ENCODE measurements at places on chromosomes 1 and 21.

- no peak for DNase-seq
These were observed 92.4 kb upstream of the PGBD5 start for GRCh38 chr1:230518511-230518910.

DNA sequence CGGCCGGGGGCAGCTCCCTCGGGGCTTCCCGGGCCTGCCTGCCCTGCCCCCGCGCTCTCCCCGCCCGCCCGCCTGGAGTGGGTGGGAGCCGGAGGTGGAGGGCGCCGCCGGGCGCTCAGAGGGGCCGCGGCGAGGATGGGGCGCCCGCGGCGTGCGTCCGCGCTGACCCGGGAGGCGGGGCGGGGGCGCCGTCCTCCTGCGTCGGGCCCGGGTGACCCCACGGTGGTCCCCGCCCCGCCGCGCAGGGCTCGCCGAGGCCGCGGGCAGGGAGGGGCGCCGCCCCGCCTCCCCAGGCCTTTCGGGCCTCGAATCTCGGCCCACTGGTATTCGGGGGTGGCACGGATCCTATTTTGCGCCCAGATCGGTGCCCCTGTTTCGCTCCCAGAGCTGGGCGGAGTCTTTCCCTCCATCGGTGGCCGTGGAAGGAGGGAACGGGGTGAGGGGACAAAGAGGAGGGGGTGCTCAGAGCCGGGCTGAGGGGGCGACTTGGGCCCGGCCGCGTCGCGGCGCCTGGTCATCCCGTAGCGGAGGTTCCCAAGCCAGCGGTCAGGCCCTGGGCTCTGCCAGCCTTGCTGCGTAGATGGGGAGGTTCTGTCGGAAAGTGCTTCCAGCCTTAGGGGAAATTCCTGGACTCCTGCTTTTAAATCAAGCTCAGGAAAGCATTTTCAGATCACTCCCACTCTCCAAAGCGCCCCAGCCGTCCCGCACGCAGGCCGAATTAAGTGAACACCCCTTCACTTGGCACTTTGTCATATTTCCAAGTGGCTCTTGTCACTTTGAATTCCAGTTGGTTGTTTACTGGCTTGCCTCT is 545 bp downstream of the PATJ start:
- DNase-seq = peak; percentile 6

DNA sequence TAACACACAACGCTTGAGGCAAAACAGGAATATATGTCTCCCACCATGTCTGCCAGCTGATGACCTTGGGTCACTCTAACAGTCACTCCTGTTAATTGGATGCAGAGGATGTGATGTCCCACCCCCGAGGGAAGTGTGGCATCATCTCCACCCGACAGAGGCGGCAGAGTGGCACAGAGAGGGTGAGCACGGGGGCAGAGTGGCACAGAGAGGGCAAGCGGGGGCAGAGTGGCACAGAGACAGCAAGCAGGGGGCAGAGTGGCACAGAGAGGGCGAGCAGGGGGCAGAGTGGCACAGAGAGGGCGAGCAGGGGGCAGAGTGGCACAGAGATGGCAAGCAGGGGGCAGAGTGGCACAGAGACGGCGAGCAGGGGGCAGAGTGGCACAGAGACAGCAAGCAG is 44.3 kb downstream of the DISP3 start:
- no peak for DNase-seq

GRCh38 chr1:10799726-10800125 is 3.3 kb upstream of the CASZ1 start:
- no peak for DNase-seq

DNA sequence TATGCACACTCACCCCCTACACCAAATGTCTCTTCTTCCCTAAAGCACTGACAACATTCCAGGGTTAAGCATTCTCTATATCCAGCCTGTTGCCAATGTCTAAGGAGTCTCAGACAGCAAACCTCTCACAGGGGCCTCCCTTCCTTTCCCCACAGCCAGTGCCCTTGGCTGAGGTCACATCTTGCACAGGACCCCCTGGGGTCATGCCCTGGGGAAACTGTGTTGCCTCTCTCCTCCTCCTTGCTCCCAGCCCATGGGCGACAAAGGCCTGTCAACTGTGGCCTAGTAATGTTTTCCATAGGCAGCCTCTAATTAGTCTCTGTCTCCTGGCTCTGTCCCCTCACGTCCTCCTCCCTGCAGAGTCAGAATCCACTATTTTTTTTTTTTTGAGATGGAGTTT is 54.6 kb downstream of the NENF start:
- no peak for DNase-seq

- DNase-seq = no peak
These were observed 13.0 kb upstream of the MMEL1 start for GRCh38 chr1:2645776-2646175.

DNA sequence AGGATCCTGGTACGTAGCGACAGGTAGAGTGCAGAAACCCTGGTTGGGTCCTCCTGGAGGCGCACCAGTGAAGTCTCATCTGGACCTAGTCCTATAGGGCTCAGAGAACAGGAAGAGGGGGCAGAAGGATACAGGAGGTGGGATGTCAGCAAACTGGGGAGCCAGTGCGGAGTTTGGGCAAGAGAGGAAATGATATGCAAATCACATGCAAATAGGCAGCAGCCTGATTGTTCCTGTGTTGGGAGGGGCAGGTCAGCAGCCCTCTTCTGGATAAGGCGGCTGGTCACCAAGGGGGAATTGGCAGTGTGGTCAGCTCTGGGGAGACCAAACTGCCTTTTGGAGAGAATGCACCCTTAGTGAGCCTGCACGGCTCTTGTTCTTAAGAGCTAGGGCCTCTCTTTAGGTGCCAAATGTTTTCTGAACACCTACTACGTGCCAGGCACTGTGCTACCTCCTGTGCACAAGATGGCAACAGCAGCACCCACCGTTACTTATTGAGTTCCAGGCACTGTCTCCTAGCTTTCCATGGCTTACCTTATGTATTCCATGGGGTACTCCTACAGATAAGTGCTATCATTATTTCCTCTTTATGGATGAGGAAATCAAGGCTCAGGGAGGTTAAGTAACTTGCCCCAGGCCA is 18.1 kb upstream of the PADI3 start:
- DNase-seq = no peak

DNA sequence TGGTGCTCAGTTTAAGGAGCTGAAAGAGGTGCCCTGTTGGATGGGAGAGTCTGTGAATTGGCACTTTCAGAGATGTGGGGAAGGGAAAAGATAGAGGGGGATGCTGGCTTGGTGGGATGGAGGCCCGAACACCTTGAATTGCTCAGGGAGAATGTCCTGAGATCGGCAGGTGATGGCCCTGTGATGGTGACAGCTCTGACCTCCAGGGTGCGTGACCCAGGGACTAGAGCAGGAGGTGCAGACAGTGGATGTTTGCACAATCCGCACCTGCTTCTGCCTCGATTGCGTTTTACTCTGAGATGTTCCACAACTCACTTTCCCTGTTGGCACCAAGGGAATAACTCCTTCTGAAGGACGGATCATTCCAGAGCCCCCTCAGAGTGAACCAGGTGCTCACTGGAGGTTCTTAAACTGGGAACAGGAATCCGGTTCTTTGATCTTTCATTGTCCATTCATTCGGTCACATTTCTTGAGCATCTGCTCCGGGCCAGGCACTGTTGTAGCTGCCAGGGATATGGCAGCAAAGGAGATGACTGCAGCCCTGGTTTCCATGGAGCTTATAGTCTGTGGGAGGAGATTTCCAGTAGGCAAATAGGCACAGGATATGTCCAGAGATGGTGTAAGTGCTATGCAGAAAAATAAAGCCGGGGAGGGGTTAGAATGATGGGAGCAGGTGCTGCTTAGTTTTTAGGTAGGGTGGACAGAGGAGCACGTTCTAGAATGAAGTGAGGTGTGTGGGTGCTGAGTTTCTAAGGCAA is 226.6 kb upstream of the TMEM51 start:
- no peak for DNase-seq

- no peak for DNase-seq
These were observed 49.4 kb downstream of the HSD3B1 start for GRCh38 chr1:119556423-119556822.

- DNase-seq = no peak
These were observed 35.4 kb downstream of the CXADR start for GRCh38 chr21:17548262-17548661.

- no peak for DNase-seq
These were observed 23.8 kb upstream of the KCNA10 start for GRCh38 chr1:110542725-110543124.

- no peak for DNase-seq
These were observed 50.1 kb upstream of the COL6A1 start for GRCh38 chr21:45931397-45931969.

- no peak for DNase-seq
These were observed 404.7 kb downstream of the RRAGC start for GRCh38 chr1:38454749-38455441.

DNA sequence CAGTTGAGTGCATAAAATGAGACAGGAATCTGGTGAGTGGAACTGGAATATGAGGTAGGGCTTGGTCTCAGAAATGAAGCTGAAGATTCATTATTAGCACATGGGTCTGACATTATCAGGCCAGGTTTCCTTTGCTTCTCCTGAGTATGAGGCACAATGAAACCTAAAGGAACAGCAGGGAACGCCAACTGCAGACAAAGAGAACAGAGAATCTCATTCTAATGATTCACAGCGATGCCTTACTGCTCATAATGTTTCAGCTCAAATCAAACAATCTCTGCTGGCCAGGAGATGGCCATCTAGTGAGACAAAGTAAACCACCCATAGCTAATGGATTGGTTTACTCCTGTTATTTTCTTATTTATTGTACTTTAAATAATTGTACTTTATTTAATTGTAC is 133.5 kb downstream of the C1orf21 start:
- no peak for DNase-seq

DNA sequence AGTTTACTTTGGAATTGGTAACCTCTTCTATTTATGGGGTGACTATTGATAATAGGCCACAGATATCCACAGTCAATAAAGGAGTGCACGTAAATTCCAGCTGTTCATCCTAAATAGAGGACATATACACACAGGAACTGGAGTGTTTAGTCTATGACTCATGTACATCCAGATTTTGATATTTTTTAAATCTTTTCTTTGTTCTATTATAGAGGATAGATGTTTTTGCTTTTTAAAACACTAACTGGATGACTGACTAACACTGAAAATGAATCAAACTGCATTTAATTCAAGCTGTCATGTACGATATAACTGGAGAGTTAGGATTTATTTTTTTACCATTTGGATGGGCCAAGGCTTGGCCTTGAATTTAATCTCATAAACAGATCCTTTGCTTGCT is 45.9 kb downstream of the RGL1 start:
- DNase-seq = no peak

GRCh38 chr1:24215226-24215814 is 28.2 kb upstream of the IFNLR1 start:
- DNase-seq = no peak

GRCh38 chr1:110107867-110108469 is 4.3 kb upstream of the UBL4B start:
- DNase-seq = no peak

- DNase-seq = no peak
These were observed 742.0 kb downstream of the ADGRL2 start for GRCh38 chr1:82542766-82543165.

- peak; percentile 82 for DNase-seq
These were observed 73.2 kb upstream of the TRAPPC10 start for GRCh38 chr21:43938751-43939442.

DNA sequence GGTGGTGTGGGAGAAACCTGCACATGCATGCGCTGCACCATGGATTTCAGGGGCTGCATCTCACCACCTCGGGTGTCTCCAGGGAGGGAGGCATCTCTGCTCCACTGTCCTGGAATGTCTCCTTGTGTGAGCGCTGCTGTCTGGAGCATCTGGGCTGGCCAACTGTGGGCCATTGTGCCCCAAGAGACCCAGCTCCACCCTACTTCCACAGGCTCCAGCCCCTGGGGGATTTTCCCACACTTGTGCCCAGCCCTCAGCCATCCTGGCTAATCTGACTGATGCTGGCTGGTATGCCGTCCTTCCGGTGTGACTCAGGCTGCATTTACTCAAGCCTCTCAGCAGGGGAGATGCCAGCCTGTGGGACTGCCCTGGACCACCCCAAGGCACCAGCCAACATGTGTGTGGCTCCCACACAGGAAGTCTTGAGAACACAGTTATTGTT is 62.0 kb downstream of the TRIM11 start:
- DNase-seq = no peak

- no peak for DNase-seq
These were observed 216.1 kb upstream of the TMEM51 start for GRCh38 chr1:14937288-14937949.

- DNase-seq = no peak
These were observed 154.9 kb upstream of the CD34 start for GRCh38 chr1:208065862-208066261.

- DNase-seq = no peak
These were observed 168.3 kb downstream of the PLPP3 start for GRCh38 chr1:56411021-56411420.

GRCh38 chr1:114152089-114152507 is 1.6 kb downstream of the SYT6 start:
- DNase-seq = no peak

DNA sequence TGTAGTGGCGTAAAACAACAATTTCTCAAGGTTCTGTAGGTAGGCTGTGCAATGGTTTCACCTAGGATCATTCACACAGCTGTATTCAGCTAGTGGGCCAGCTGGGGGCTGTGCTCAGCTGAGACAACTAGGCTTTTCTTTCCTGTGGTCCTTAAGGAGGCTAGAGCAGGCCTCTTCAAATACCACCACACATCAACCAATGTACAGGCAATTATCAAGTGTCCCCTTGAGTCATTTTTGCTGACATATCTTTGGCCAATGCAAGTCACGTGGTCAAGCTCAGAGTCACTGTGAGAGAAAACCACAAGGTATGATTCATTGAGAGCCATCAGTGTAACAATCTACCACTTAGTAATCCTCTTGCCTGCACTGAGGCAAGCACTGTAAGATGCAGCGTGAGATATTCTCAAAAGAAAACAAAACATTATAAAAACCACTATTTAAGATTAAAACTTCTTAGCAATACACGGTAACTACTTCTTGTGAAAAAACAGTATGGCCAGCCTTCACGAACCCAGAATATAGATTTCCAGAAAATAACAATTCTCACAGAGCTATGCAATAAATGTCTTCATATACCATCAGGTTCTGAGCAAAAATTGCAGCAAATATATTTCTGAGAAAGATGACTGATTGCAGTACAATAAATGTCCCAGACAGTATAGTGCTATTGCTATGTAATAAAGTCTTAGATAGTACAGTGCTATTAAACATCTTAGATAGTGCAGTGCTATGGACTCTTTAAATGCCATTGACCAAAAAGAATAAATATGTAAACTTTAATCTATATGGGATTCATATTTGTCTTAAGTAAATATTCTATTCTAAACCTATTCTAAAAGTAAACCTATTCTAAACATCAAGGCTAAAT is 55.3 kb downstream of the NME7 start:
- DNase-seq = peak; percentile 30

DNA sequence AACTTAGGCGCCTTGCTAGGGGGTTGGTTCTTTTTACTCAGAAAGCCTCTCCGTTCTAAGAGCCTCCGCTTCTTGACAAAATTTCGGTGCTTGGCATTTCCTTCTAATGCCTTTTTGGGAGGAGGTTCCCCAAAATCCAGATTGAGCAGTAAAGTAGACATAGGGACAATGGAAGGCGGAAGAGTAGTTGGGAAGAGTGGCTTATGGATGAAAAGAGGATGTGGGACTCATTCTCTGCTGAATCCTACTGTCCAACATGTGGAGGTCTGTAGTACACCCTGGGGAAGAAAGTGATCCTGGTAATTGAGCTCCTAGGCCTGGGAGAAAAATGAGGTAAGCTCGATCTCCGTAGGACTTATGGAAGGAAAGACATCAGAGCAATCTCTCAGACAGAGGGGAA is 777 bp upstream of the METTL25B start:
- no peak for DNase-seq

GRCh38 chr1:158285756-158286241 is 3.9 kb upstream of the CD1C start:
- peak; percentile 2 for DNase-seq

GRCh38 chr1:15836772-15837669 is 10.5 kb upstream of the SPEN start:
- DNase-seq = peak; percentile 45

Data from activated CD8-positive, alpha-beta memory T cell treated with anti-CD3 and anti-CD28 coated beads for 4 hours (primary cell).